ENCODE measurements at places on chromosomes 7 and 10. TPM values are rescaled to one million over a fixed set of nuclear protein-coding genes. Genes with fewer than 3 reads are reported as not detected.

Gene INSYN2A
- total RNA-seq: 1.4 TPM

Gene FAM13C
- total RNA-seq: 0.06 TPM

Gene C10orf53
- not detected for total RNA-seq

Gene NUB1
- 49.5 TPM for total RNA-seq

Gene PAX4
- total RNA-seq: not detected

Gene GDI2
- 198 TPM for total RNA-seq

Gene UCN3
- total RNA-seq: not detected

Gene FAM171A1
- 26.5 TPM for total RNA-seq

Gene OR2A42
- total RNA-seq: not detected

Gene PYROXD2
- 4.5 TPM for total RNA-seq

Gene MLXIPL
- 1.2 TPM for total RNA-seq

Gene OR2A12
- not detected for total RNA-seq

Gene FXYD4
- not detected for total RNA-seq

Gene C10orf95
- 0.08 TPM for total RNA-seq

Gene CPA4
- 5.2 TPM for total RNA-seq

Gene PDE1C
- 5.6 TPM for total RNA-seq

Gene COL17A1
- 2.7 TPM for total RNA-seq

Gene WNT2
- not detected for total RNA-seq

Gene OR2A7
- not detected for total RNA-seq

Gene COBL
- total RNA-seq: 4.2 TPM

Gene PIK3CG
- not detected for total RNA-seq

Gene TACC2
- total RNA-seq: 83.1 TPM

Gene GALNT17
- total RNA-seq: not detected

Gene CYP2E1
- total RNA-seq: 0.39 TPM

Gene TAS2R41
- not detected for total RNA-seq

Gene CPA2
- total RNA-seq: 0.09 TPM

Gene BUD23
- total RNA-seq: 126 TPM

Gene ZNF479
- not detected for total RNA-seq

Gene ADARB2
- total RNA-seq: not detected

Gene HMX2
- total RNA-seq: 0.13 TPM

Gene NFKB2
- total RNA-seq: 69.1 TPM

Gene SDK1
- 0.27 TPM for total RNA-seq

Gene SLC29A3
- 15.8 TPM for total RNA-seq

Measured in A549 treated with CORT108297 at 1 μM for 4 hours (cell line).